ENCODE measurements at places on chromosomes 1 and 21. TPM values are rescaled to one million over a fixed set of nuclear protein-coding genes. Genes with fewer than 3 reads are reported as not detected.

The HP1BP3 gene
- total RNA-seq, result 270 TPM

The CYP4X1 gene
- 0.62 TPM for total RNA-seq

GRCh38 chr1:169340882-169341281 lies 26.7 kb downstream of the NME7 start:
- no peaks in the 10 kb centered on the region for H3K4me1 ChIP-seq
- DNase-seq, result no peak
- peaks cover 18% of the 10 kb centered on the region for H3K36me3 ChIP-seq
- H3K4me3 ChIP-seq, result no peak overlapping the region
- H3K27me3 ChIP-seq, result no peaks in the 10 kb centered on the region

- H3K4me1 ChIP-seq, result no peaks in the 10 kb centered on the region
- H3K27me3 ChIP-seq, result no peaks in the 10 kb centered on the region
- H3K27ac ChIP-seq, result no peak overlapping the region
- no peak for DNase-seq
- H3K4me3 ChIP-seq, result no peak overlapping the region
Measured at GRCh38 chr1:75373542-75374159, 237.3 kb downstream of the SLC44A5 start.

DNA sequence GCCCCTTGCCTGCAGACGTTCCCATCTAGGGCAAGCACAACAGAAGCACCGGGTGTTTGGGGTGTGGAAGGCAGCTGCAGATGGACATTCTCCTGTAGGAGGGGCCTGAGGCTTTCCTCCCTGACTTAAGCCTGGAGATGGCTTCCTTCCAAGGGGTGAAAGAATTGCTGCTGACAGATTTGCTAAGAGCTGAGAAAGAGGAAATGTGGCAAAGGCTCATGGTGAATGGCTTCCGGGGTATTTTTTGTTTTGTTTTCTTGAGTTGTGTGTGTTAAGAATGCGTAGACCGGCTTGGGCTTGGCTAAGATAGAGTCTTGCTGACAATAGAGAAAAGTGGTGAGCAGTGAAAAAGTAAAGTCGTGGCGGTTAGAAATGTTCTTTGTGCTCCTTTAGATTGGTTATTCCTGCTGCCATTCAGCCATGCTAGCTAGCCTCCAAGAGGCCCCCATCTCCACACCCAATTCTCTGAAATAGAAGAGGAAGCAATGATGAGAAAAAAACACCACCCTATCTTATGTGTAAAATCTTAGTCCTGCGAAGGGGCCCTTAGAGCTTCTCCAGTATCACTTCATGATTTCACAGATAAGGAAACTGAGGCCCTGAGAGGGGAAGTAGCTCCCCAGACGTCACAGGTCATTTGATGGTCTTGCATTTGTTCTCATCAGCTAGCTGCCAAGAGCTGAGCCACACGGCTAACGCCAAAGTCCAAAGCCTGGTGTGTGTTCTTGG lies 36.9 kb downstream of the EIF2D start:
- no peak overlapping the region for H3K4me3 ChIP-seq
- H3K27ac ChIP-seq, result peak overlapping the region; percentile 22
- H3K27me3 ChIP-seq, result peaks cover 4% of the 10 kb centered on the region
- H3K4me1 ChIP-seq, result peaks cover 7% of the 10 kb centered on the region
- DNase-seq, result no peak
- no peaks in the 10 kb centered on the region for H3K36me3 ChIP-seq

DNA sequence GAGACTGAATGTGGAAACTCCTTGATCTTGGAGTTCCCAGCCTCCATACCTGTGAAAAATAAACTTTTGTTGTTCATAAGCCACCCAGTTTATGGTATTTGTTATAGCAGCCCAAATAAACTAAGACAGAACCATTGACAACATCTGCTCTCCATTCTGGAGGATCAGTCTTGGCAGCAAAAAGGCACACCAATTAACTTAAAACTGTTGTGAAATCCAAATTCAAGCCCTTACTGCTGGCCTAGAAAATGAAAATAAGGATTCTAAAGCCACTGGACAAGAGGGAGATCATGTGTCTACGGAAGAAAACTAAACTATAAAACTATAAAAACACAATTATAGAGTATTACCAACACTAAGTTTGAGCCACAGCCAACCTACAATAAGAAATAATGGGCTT lies 172.1 kb upstream of the RNPC3 start:
- no peaks in the 10 kb centered on the region for H3K36me3 ChIP-seq
- H3K4me1 ChIP-seq, result no peaks in the 10 kb centered on the region
- H3K27me3 ChIP-seq, result no peaks in the 10 kb centered on the region
- no peak overlapping the region for H3K27ac ChIP-seq
- no peak overlapping the region for H3K4me3 ChIP-seq

DNA sequence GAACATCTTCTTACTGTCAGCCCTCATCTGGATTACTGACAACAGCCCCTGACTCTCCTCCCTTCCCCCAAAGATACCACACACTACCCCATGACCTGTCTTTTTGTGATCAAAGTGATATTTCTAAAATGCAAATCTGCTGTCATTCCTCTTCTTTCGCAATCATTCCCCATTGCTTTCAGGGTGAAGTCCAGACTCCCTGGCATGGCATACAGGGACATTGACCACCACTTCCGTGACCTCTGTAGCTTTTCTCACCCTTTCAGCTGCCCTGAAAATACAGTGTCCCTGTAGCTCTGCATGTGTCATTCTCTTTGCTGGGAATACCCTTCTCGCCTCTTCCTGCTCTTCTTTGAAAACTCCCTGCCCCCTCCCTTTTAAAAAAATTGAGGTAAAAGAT lies 4.1 kb downstream of the SERINC2 start:
- DNase-seq, result no peak
- no peak overlapping the region for H3K27ac ChIP-seq

Data from mesothelial cell of epicardium (in vitro differentiated cells).